ENCODE measurements at places on chromosomes 5 and 9.

DNA sequence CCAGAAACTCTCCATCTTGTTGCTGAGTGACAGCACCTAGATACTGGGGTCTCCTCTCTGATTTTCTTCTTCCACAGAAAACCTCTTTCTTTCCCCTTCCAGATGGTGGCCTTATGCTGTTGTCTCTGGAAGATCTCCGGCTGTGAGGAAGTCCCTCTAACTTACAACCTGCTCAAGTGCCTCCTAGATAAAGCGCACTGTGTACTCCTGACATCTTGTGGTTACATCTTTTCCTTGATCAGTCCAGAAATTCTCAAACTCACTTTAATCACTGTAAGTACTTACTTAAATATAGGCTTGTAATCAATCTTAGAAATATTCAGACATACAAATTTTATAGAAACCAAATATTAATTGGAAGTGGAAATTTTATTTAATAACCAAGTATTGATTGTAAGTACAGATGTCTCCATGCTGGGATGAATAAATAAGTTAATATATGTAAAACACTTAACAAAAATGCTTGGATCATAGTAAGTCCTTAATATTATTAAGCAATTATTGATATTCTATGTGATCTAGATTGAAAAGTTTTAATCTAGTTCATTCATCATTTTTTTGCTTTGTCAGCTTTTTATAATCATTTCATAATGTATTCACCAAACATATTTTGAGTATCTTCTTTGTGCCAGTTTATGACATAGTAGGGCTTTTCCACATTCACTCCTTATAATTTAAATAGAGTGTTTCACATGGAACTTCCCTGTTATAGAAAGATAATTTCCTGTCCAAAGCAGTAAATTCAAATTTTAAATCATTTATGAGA lies 1381.4 kb upstream of the CDH6 start:
- no peak for DNase-seq

DNA sequence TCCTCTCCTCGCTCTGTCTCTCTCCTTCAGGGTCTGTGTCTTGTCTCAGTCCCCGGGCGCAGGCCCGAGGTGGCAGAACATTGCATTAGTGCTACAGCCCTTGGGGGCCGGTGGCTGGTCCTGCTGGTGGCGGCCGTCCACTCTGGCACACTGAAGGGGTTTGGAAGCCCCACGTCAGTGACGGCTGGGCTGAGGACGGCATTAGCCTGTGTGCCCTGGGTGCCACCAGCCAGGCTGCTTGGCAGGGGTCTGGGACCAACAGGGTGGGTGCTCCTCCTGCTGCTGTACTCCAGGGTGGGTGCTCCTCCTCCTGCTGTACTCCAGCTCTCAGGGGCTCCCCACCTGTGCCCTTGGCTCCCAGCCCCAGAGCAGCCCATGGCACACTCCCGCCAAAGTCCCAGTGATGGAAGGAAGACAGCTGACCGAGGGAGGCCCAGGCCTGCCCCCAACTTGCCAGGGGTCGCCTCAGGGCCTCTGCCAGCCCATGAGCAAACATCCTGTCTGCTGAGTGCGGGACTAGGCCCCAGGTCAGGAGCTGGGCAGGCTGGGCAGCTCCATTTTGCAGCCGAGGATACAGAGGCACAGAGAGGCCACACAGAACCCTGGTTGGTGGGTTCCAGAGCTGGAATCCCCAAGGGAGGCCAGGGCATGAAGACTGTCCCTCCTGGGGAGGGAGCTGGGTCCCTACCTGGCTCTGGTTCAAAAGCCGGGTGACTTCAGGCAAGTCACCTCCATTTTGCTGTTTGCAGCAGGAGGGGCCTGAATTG lies 27.3 kb downstream of the SARDH start:
- DNase-seq, result no peak

DNA sequence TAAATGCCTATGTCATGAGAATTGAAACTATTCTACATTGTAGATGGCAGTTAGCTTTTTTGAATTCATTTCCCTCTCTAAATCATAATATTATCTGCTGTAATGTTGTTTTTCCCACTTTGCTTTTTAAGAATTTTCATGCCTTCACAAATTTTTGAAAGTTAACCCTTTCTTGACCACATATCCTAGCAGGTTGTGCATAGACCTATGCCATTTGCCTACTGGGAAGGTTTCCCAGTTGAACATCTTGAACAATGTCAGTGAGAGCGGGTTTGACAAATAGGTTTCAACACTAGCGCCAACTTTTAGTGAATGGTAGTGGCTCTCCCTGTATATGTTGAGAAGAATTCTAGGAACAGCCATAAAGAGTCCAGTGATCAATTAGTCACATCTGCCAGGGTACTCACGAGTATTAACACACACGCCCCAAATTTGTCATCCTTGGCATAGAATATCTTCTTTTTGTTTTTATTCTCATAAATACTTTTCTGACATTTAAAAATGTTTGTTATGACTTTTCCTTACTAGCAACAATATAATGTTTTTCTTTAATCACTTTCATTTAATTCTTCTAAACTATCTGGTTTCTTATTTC lies 307.6 kb downstream of the PJA2 start:
- DNase-seq, result no peak

- no peak for DNase-seq
Observed at GRCh38 chr9:19231904-19232822, 1.7 kb downstream of the DENND4C start.

- no peak for DNase-seq
Observed at GRCh38 chr5:96579711-96580110, 82.5 kb upstream of the CAST start.

DNA sequence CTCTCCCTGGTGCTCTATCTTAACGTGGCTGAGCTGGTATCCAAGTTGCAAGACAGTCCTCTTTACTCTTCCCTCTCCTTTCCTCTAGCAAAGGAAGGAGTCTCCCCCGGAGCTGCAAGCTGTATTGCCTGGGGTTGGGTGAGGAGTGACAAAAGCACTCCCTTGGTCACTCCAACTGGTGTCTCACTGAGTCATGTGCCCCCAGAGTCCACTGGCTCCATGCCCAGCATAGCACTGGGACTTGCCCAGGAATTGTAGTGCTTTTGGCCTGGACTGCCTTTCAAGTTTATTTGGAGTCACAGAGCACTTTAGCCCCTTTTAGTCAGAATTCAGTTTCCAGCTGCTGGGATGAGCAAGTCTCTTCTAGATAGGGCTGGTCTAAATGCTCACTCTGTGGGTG lies 82.6 kb upstream of the FST start:
- peak; percentile 49 for DNase-seq

DNA sequence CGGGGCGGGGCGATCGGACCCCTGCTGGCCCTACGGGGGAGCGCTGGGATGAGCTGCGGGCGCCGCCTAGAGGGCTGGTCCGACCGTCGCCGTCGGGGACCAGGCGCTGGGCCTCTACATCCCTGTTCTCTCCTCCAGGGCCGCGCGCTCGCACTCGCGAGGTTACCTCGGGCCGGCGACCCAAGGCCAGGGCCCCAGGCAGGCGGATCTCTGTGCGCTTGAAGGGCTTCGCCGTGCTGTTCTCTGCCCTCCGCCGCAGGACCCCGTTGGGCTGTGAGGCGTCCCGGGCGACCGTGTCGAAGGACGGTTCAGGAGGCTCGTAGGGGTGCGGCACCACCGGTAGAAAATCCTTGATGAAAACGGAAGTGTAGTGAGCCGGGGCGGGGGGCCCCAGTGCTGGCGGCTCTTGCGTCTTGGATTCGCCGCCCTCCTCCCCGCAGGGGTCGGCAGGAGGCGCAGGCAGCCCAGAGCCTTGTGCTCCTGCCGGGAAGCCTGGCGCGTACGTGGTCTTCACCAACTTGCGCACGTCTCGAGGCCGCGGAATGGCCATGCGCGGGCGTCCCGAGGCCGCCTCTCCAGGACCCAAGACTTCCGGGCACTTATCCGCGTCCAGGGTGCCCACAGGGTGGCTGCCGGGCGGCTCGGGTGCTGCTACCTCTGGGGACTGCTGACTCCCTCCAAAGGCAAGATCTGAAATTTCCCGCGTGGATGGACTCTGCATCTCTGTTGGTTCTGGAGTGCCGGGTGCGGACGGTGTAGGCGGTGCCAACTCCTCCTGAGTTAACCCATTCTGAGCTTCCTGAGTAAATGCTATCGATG lies 2.0 kb downstream of the PROB1 start:
- DNase-seq, result peak; percentile 64

DNA sequence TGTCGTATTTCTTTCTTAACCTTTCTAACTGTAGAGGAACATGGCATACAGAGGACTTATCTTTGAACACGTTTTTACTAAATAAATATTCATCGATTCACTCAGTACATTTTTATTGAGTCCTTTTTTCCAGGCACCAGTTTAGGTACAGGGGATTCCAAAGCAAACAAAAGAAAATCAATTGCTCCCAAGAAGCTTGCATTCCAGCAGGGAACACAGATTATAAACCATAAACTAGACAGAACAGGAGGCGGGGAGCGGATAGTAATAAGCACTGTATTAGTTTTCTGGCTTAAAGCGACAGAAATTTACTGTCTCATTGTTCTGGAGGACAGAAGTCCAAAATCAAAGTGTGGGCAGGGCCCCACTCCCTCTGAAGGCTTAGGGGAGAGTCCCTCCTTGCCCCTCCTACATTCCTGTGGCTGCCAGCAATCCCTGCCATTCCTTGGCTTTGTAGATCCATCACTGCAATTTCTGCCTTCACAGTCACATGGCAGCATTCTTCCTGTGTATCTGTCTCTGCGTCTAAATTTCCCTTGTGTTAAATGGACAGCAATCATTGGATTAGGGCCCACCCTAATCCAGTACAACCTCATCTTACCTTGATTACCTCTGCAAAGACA lies 115.5 kb downstream of the COL23A1 start:
- DNase-seq, result peak; percentile 45

DNA sequence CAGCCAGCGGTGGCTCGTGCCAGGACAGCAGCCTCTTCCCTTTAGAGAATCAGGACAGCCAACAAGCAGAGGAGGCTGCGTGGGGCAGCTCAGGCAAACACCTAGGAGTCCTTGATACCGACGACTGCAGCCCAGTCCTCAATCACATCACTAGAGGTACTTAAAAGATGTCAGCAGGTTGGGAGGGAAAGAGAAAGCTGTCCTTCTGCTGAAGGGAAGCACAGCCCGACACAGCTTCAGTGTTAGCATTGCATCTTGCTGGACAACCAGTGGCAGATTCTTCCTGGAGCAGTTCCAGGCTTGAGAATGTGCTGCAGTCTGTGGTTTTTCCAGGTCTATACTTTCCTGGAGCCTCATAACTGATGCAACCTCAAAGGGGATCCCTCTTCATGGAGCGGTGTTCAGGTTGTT lies 230.5 kb downstream of the SYK start:
- DNase-seq, result no peak

GRCh38 chr9:100030548-100030947 lies 68.3 kb downstream of the ERP44 start:
- no peak for DNase-seq
